Fibroblast of gingiva (primary cell): ENCODE measurements at places on chromosomes 5 and 9.

DNA sequence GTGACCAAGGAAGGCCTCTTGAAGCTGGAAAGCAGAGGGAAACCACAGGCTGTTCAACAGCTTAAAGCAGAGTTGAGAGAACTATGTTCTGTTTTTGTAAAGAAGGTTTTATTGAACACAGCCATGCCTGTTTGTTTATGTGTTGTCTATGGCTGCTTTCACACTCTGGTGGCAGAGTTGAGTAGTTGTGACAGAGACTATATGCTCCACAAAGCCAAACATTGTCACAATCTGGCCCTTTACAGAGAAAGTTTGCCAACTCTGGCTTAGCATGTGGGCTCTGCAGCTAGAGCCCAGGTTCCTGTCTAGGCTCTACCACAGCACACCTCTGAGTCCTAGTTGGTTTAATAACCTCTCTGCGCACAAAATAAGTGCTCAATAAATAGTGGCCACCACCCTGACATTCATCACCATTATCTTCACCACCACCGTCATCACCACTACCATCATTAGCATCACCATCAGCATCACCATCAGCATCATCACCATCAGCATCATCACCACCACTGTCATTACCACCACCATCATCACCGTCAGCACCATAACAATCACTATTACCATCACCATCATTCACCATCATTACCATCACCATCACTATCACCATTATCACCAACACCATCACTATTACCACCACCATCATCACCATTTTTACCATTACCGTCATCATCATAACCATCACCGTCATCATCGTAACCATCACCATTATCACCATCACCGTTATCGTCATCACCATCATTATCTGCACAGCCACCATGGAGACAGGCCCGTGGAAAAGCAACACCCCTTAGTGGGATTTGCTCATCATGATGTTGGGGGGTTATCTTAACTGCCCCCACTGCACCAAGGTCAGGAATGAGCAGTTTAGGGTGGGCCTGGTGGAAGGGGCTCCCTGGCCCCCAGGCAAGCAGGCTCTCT, 18.3 kb downstream of the AKNA start:
- no peak for DNase-seq

DNA sequence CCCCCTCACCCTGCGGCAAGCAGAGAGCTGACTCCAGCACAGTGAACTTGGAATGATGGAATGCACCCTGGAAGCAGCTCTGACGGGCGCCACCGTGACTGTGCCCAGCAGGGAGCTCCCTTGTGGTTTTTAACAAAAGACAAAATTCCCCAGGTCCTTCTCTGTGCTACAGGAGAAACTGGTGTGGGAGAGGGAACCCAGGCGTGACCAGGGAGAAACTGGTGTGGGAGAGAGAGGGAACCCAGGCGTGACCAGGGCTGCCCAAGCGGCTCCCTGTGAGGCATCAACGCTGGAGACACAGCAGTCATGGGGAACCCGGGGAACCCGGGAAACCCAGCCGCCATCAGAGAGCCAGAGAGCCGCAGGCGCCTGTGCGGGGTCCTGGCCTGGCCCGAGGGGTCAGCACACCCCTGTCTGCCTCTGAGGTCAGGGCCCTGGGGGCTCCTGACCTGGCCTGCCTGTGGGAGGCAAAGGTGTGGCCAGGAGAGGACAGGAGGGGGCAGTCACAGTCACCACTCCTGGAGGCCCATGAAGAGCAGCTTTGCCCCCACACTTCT, 3.1 kb upstream of the AHRR start:
- no peak for DNase-seq

DNA sequence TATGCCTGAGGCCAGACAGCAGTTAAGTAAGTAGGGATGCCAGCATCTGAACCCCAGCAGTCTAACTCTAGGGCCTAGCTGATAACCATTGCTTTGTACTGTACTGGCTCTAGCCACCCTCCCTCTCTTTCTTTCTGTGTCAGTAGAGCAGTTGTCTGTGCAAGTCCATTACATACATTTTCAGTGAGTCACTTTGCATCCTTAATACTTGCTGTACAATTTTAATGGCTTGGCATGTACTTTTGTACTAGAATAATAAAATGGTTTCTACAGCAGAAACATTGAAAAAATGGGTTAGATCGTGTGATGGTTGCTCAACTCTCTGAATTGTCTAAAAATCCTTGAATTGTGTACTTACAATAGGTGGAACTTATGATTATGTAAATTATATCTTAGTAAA, 1.5 kb upstream of the TTC39B start:
- peak; percentile 84 for DNase-seq

- DNase-seq: no peak
Measured at GRCh38 chr9:108620767-108621166, 235.0 kb downstream of the ACTL7B start.

GRCh38 chr5:55591686-55592085, 56.9 kb upstream of the PLPP1 start:
- DNase-seq: no peak

- no peak for DNase-seq
Measured at GRCh38 chr5:108715408-108715807, 32.3 kb upstream of the FER start.

DNA sequence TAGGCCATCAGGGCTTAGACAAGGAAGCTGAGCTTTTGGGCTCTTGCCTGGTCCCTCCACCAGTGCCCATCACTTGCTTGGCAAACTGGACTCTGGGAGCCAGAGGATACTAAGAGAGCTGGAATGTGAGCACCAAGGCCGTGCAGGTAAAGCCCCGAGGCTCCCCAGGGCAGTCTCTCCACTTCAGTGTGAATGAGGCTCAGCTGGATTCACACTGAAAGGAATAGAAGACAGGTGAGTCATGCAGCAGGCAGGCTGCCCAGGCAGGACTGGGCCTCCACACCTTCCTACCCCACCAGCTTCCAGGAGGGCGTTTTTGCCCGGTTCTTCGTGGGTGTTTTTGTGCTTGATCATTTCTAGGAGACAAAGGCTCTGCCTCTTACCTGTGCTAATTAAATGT, 7.3 kb upstream of the CTSV start:
- DNase-seq: no peak

GRCh38 chr5:56558131-56558745, 257.1 kb upstream of the MAP3K1 start:
- DNase-seq: no peak

DNA sequence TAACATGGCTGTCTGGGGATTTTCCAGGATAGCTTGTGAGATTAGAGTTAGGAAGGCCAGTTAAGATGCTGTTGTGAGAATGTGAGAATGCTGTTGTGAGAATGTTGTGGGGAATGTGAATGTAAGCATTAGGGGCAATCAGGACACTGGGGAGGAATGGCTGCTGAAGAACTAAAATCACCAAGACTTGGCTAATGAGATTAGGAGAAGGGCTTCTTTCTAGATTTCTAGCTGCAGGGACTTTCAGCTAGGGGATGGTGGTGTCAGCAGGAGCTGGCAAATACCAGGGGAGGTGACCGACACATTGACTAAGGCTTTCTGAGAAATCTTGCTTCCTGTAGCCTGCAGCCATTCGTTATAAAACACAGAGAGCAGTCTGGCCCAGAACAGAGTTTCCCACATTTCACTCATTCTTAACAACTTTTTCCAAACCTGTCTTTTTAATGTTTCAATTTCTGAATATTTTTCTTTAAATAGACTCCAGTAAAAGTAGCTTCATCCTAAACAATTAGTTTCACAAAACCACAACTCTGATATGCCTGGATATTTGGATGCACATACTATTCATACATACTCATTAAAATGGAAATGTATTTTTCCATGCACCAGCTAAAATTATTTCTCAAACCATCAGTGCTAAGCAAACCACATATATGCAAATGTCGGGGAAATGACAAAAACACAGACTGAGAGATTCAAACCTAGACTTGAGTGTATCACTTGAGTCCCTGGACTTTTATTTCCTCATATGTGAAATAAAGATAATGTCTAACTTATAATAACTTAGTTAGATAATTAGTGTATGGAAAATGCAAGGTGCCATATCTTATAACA, 89.3 kb upstream of the TNC start:
- DNase-seq: no peak

DNA sequence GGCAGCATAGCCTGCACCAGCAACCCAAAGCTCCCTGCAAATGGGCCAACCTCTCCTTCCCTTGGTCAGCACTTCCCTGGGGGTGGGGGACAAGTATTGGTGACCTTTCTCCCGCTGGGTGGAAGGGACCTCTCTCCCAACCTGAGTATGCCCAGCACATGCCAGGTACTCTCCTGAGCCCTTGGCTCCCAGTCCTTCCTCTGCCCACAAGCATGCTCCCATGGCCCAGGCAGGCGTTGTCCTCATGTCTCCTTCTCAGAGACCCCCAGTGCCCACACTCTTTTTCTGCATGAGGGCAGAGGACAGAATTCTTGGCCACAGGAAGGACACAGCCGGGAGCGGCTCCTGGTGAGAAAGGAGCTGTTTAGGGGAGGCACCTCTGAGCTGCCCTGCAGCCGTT, 60.3 kb downstream of the PHF2 start:
- no peak for DNase-seq

DNA sequence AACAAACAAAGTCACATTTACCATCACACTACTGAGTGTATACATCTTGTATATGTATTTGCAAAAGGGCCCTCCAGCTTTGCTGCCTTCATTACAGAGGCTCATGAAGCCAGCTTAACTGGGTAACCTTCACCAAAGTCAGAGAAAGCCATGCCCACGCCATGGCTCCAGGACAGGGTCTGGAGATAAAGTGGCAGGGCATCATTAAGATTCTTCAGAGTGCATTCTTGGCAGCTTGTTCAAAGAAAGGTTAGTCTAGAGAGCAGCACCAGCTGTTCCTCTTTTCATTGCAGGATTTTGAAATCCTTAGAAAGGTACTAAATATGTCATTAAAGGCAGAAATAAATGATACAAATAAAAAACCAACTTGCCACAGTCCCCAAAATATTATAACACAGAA, 333.2 kb downstream of the NDUFS4 start:
- DNase-seq: no peak

DNA sequence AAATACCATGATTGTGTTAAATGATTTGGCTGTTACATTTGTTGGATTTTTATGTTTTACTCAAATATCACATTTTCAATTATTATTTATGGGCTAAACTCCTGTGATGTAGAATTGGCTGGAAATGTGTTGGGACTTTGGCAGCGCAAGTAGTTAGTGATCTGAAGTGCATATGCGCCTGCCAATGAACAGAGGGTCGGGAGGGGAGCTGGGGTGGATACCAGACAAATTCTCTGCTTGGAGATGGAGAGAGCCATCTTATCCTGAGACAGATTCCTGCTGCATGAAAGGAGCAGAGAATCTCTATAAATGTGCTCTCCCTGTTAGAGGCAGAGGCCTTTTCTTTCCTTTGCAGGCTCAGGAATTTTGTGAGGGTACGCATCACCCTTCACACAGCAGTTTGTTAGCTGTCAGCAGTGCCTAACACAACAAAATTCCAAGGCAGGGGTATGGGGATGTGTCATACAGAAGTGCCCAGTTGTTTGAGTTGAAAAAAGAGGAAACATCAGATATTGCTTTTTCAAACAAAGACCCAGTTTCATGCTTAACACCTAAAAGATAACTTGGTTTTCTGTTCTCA, 489.1 kb downstream of the CSNK1G3 start:
- no peak for DNase-seq

DNA sequence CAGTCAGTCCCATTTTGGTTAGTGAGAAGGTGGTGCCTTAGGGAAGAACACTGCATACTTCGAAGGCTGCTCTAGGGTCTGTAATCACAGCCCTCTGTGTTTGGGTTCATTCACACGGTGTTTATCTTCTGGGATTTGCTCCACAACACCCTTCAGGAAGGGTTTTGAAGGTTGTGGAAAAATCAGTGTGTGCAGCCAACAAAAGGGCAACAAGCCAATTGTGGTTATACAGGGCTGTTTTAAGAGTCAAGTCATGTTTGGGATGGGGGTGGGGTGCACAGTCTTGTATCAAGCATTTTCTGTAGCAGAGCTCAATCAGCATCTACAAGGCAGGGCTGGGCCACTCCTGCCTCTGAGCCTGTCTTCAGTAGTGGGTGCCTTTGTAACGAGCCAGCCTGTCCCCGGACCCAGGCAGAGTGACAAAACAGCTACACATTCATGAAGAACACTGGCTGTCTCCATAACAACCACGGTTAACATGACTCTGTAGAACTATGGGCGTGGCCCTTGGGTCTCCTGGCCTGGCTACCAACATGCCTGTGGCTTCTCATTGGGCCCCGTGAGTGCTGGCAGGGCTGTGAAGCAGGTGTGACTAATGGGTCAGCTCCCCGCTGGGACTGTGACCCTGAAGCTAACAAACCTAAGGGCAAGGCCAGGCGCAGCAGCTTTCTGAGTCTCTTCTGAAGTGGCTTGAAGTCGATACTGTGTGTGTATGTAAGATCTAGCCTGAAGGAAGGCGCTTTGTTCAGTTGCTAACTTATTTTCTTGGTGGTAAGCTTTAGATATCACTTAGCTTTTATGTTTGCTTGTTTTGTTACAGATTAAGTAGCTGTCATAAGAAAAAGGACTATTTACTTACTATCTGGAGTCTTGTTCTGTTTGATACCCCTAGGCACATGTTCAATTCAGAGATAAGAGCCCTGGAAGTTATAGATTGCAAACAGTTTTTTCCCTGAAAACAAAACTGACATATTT, 27.9 kb upstream of the GOLM1 start:
- DNase-seq: peak; percentile 52

DNA sequence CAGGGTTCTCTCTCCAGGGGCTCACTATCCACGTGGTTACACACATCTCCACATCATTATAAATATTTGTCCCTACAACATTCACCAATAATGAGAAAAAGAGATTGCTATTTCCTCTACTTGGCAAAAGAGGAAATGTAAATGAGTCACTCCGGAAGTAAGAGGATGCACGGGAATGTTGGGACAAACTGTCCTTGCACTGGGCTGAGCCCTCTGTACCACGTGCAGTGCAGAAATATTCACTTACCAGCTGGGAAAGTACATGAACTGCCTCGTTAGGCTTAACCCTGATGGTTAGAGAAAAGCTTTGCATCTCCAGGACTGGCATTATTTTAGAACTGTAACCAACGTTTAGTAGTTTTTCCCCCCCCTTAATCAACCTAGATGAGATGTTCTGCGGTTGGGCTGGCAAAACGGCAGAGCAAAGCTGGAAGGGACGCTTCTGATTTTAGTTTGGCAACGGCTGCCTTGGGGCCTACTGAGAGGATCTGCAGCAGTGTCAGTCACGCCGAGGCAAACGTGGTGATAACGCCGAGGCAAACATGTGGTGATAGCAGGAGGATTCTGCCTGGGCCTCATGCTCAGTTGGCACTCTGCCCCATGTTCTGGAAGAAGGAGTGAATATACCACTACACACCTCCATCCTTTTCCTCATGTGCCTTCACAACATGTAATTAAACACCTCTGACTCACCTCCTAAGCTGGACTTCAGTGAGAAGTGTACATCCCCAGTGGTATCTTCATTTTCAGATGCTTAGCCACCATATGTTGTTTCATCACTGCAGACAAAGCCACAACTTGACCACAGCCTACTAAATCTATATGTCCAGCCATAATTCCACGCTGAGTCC, 661.4 kb upstream of the KLF4 start:
- DNase-seq: peak; percentile 71

DNA sequence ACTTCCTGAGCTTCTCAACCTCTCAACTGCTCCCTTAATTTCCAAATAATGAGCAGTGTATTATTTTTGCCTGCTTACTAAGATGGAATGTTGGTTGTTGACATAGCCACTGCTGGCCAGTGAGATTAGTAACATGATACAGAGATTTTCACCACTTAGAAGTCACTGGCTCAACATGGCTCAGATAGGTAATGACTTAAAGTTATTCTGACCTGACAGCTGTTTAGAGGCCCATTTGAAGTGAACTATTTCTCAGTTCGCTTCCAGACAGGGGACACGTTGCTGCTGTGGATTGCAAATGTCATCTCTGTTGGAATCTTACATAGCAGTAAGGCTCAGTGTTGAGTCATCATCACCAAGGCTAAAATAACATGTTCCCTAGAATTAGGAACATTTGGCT, 490.2 kb downstream of the TLE4 start:
- peak; percentile 96 for DNase-seq
